C1 segment of cervical spinal cord (tissue), 14 donors: ENCODE measurements at places on chromosomes 12 and 14.

DNA sequence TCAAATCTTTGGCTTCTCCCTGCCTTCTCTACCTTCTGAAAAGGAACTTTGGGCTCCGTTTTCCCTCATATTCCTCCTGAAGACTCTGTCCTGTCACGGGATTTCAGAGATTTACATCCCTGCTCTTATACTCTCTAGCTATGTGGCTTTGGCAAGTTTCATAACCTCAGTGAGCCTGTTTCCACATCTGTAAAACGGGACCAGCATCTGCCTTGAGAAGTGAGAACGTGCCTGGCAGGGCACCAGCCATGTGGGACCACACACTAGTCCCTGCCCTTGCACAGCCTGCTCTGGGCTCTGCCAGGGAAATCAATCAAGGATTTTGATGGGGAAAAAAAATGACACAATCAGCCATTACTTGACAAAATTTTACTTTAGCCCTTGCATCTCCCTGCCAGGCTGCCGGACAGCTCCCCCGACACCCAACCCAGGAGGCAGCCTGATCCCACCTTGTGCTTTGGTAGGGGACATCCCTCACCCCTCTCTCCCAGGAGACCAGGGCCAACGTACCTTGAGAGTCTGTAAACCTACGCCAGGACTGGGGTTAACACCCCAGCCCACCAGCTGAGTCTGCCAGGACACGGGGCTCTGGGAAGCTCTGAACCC lies 8.5 kb downstream of the PHETA1 start:
- no peak for DNase-seq

DNA sequence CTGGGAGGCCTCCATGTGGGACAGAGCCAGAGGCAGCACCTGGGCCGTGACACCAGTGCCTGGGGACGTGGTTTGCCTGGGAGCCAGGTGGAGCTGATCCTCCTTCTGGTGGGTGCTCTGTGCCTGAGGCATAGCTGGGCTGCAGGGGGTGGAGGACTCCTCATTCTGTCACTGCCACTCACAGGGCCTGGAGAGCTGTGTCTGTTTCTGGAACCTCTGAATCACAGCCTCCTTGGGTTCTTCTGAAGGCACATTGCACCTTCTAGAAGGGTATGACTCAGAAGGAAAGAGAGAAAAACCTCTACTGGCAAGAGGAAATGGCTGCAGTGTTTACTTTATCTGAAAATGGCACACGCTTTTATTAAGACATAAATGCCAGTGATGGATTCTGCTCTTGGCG lies 659.8 kb downstream of the VRK1 start:
- no peak for DNase-seq

DNA sequence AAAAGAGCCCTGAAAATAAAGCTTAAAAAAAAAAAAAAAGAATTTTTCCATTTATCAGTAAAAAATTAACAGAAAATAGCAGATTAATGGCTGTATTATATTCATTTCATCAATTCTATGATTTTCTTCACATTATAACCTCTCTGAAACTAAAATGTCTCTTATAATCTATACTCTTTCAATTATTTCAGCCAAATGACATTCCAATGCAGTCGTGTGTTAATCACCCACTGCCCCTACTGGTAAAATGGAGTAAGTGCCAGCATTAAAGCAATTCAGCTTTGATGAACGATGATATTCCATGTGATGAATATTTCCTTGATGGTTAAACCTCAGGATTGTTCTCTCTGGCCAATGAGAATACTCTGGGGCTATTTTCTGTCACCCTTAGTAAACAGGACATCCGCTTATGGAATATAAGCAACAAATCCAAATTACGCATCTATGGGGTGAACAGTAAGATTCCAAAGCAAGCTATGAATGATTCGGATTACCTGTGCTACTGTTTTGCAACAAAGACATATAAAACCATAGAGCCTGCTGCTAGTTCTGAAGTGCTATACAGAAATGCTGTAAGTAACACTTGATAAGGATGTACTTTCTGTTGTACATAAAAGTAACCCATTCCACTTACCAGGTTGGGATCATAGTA lies 20.3 kb upstream of the SYCP3 start:
- no peak for DNase-seq

GRCh38 chr14:100190126-100190525 lies 30.7 kb upstream of the DEGS2 start:
- DNase-seq, result no peak

DNA sequence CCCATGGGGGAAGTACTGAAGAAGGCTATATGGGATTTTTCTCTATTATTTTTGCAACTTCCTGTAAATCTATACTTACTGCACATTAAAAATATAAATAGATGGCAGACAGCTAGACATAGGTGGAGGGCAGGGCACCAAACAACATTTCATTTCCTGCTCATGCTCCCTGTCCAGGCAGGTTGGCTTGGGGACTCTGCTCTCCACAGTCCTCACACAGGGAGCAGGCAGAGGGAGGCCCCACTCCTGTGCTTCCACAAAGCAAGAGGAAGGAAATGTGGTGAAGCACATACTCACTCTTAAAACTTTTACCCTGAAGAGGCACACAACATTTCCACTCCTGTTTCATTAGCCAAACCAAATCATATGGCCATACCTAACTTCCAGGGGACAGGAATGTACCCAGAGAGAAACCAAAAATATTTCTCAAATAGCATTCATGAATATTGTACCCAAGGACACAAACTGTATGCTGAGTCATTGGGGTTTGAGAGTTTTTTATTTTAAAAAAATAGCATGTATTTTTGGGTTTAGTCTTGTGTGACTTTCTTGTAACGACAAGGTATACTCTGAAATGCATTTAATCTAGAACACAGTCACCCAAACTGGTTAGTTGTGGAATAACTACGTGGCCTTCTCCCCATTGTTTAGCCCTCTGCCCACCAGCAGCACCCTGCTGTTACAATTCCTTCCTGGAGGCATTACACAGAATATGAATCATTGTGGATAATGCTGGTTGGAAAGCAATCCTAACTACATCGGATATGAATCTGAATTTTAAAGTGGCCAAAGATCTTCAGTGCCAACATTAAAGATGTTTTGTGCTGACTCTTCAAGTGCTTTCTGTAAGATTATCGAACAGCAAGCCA lies 40.9 kb downstream of the RTN1 start:
- DNase-seq, result no peak

GRCh38 chr14:74176400-74176793 lies 62.9 kb upstream of the VSX2 start:
- DNase-seq, result no peak

- no peak for DNase-seq
Measured at GRCh38 chr12:20345866-20346265, 22.5 kb upstream of the PDE3A start.

GRCh38 chr14:96466918-96467317 lies 35.3 kb upstream of the PAPOLA start:
- DNase-seq, result no peak

DNA sequence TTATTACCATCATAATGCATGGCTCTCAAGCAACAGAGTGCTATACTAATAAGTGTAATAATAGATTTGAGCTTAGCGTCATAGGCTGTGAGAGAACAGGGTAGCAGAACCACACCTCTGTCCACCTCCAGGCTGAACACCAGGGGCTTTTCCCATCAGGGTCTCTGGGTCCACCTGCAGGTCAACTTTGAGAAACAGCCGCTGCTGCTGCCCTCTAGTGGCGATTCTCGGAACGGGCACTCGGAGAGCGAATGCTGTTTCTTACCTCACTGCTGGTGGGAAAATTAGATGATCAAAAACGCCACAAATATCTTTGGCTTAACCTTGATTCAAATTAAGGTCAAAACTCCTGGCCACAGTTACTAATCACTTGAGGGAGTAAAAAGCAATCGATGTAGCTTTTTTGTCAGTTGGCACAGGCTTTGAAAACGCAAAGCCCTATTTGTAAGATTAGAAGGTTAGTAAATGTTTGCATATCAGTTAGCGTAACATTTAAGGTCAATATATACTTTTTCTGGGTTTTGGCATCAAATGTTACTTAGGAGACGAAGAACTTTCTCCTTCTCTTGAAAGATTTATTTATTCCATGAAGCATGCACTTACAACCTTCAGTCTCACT lies 127.9 kb upstream of the TMEM132D start:
- DNase-seq, result peak; percentile 45

DNA sequence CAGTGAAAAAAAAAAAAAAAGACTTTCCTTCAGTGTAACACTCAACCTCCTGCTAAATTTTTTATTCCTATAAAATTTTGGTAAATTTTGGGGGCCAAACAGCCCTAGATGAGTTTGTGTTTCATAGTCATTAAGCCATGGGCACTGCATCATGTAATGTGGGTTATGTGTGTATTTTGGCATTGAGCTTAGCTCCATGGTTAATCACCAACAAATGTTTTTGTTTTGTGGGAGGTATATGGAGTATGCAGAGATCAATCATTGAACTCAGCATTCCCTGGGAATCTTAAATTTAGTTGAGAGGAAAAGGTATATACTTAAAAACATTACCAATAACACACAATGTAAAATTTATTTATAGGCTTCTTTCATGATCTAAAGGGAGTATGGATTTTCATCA lies 8.5 kb upstream of the ARMH4 start:
- no peak for DNase-seq

- DNase-seq, result no peak
Measured at GRCh38 chr14:35254736-35255135, 37.4 kb upstream of the PSMA6 start.

DNA sequence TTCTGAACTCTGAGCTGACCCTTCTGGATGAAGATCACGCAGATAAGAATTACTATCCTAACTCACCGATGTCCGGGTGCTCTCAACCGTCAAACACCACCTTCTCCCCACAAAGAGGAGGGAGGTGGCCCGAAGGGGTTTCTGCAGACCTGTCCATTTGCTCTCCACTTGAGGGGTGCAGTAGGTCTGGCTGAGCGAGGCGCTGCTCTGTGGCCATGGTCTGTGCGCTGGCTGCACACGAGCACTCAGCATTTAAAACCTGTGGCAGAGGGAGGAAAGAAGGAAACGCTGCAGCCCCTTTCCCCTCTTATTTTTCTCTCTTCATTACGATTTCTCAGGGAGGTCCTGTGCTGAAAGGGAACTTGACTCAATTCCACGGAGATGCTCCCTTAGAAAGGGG lies 1.5 kb upstream of the HOXC13 start:
- no peak for DNase-seq

DNA sequence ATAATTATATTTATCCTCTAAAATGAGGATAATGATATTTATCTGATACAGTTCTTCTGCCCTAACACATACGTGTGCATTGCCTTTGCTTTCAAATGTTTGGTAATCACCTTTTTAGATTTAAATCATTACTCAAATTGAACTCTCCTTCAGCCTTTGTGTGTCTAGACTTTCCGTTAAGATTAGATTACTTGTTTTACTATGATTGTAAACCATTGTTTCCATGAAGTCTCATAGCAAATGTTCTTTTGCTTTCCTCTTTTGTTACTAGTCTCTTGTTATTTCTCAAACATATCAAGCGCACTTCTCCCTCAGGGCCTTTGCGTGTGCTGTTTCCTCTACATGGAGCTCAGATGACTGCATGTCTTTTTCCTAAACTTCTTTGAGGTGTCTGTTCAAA lies 63.7 kb downstream of the ETV6 start:
- DNase-seq, result no peak

- DNase-seq, result no peak
Measured at GRCh38 chr12:11769723-11770514, 120.4 kb downstream of the ETV6 start.

- no peak for DNase-seq
Measured at GRCh38 chr14:51070726-51071125, 24.2 kb downstream of the TRIM9 start.

- DNase-seq, result no peak
Measured at GRCh38 chr12:38956337-38956736, 50.9 kb upstream of the CPNE8 start.

DNA sequence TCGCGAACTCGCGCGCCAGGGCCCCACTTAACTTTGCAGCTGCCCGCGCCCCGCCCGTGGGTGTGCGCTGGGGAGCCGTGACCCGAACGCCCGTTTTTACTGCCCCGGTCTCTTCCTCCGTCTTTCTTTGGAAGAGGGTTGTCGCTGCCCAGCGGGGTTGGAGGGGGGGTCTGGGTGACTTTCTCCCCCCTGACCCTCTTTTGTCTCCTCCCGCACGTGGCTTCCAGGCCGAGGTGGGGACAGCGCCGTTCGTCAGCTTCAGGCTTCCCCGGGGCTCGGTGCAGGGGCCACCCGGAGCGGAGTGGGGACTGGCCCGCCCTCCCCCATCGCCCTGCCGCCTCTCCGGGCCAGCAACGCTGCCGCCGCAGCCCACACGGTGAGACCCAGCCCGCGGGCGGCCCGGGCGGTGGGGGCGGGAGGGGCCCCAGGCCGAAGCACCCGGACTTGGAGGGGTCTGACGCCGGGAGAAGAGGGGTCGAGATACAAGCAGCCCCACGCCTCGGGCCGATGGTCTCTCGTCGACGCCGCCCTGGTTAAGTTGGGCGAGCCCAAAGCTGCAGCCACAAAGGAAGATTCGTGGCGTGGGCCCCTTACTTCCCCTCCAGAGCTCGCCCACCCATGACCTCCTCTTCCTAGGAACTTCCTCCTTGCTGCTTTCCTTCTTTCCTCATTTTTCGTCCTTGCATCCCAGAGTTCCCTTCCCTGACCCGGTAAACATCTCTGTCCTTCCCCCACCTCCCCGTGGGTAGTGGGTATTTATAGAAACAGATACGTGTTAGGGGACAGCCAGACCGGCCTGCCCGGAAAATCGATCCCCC lies 1.2 kb downstream of the DYRK2 start:
- no peak for DNase-seq

DNA sequence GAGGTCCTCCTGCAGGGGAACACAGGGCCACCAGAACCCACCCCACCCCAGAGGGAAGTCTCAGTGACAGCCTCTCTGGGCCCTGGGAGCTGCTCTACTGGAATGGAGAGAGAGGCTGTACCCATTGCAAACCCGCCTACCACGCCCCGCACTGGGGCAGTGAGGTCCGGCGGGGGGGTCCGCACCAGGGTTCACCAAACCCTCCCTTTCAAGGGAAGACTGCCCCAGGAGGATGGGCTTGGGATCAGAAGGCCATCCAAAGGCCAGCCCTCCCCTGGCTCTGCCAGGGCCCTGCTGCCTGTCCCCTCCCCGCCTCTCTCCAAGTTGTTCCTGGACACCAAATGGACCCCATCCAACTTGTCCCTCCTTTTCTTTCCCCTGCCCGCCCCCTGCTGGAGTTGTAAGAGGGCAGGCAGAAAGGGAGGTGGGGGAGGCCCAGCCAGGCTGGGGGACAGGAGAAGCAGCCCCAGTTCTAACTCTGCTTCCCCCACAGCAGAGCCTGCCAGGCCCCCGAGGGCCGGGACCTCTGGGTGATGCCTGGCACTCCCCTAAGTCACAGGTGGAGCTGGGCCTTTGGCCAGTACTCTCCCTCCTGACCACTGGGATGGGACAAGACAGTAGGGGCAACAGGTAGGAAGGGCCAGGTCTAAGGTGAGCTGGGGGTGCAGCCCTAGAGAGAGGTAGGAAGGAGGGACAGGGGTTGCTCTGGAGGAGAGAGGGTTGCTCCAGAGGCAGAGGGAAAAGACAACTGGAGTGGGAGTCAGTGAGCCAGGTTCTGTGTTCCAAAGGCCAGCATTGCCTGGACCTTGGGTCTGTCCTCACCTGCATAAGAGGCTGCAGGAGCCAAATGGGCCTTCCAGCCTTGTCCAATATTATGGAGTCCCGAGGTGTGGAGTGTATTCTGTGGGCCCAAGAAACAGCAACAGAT lies 3.2 kb upstream of the DIO3 start:
- no peak for DNase-seq
